Fibroblast of skin of back (primary cell): ENCODE measurements at places on chromosomes 2 and 18.

DNA sequence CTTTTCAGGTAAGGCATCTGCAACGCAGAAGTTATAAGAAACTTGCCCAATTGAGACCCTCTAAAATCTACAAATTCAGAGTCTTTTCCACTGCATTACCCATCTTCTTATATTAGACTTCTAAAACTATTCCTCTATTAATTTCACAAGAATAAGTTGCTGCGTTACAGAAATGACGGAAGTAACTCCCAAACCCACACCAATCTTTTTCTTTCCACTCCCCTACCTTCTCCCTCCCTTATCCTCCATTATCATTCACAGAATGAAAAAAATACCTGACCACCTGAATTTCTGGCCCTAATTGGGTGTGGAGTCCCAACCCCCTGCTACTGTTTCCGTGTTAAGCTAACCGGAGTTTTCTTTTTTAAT lies 689 bp downstream of the RPRD1A start:
- DNase-seq: no peak

- DNase-seq: no peak
Observed at GRCh38 chr2:45168711-45169338, 159.6 kb upstream of the SIX2 start.

GRCh38 chr2:27916293-27916995 lies 25.9 kb downstream of the BABAM2 start:
- no peak for DNase-seq

DNA sequence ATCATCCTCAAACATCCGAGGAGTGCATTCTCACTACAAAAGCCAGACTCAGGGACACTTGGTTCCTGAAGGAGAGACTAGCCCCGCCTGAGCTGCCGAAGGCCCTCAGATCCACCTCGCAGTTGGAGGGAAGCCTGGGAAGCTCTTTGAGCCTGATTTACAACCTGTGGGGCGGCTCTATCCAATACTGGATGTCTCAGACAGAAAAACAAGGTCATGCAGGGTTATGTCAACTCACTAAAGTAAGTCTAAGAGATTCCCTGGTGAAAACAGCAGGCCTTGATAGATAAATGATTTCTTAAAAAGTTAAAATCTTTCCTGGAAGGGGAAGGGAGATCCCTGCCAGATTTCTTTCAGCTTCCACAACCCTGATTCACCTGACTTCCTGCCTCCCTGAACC lies 284.3 kb downstream of the CYP26B1 start:
- DNase-seq: no peak

GRCh38 chr18:75350512-75350839 lies 77.0 kb downstream of the SMIM21 start:
- DNase-seq: no peak

- no peak for DNase-seq
Observed at GRCh38 chr2:47818777-47819176, 35.8 kb downstream of the MSH6 start.

GRCh38 chr18:78934551-78935225 lies 44.9 kb upstream of the SALL3 start:
- DNase-seq: no peak

DNA sequence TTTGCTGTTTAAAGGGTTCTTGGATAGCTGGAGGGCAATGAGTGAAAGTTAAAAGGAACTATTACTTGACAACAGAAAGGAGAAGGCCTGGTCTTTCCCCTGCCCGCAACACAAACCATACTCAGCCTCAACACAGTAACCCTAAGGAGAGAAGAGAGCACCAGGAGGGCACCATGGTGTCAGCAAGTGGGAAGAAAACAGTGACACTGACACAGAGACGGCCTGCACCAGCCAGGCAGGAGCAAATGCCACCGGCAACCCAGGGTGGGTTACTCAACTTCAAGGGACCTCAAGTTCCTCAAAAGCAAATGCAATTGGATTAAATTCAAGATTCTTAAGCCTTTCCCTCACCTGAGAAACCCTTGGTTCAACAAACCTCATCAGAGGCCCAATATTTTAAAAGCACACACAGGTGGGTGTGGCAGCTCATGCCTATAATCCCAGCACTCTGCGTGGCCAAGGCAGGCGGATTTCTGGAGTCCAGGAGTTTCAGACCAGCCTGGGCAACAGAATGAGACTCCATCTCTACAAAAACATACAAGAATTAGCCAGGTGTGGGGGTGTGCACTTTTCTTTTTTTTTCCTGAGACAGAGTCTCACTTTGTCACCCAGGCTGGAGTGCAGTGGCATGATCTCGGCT lies 52.3 kb downstream of the TFCP2L1 start:
- no peak for DNase-seq

DNA sequence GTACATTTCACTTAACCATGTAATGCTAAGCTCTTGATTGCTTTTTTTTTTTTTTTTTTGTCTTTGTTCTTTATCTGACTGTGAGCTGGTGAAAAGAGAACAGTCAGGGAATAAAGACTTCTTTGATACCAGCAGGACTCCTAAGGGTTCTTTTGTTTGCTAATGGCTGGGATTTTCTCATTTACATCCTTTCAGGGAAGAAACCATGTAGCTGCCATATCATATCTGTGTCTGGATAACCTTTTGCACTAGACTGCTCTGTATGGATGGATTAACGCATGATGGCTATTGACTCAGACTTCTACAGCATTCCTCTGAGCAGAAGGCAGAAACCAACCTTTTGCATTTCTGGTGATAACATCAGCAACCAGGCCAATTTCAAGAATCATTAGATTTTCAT lies 504.0 kb downstream of the LRRTM4 start:
- no peak for DNase-seq

DNA sequence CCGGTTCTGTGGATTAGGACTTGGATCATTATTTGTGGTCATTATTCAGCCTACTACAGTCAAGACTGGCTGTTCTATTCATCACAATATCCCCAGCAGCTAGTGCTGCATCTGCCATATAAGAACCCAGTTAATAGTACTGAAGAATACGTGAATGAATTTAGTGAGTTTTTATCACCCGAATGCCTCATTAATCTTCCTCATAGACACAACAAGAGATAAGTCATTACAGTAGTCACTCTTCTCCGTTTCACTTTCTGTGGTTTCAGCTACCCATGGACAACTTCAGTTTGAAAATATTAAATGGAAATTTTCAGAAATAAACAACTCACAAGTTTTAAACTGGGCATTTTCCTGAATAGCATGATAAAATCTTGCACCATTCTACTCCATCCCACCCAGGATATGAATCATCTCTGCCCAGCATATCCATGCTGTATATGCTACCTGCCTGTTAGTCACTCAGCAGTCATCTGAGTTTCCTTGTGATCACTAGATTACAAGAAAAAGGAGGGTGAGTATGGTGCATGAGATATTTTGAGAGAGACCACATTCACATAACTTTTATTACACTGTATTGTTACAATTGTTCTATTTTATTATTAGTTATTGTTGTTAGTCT lies 363.7 kb upstream of the CHAC2 start:
- DNase-seq: peak; percentile 69

GRCh38 chr2:10904455-10904854 lies 7.3 kb upstream of the KCNF1 start:
- no peak for DNase-seq

GRCh38 chr2:5974477-5974876 lies 282.3 kb downstream of the SOX11 start:
- no peak for DNase-seq

GRCh38 chr2:101577173-101577572 lies 102.3 kb upstream of the RFX8 start:
- DNase-seq: no peak

- no peak for DNase-seq
Observed at GRCh38 chr2:50979495-50979894, 52.4 kb downstream of the NRXN1 start.

DNA sequence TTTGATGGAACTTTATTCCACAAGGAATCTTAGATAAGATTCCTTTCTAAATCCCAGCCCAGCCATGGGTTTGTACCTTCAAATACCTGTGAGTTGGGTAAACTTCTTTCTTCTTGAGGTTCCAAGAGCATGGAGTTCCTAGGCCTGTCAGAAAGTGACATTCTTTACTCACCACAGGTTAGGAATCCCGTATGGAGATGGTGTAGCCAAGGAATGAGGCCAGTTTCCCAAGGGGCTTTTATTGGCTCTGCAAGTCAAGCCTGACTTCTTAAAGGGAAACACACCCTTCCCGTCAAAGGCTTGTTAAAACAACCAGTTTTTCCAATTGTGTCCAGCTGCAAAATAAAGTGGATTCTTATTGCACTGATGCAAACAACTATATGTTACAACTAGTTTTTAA lies 45.8 kb downstream of the STK17B start:
- DNase-seq: peak; percentile 68

DNA sequence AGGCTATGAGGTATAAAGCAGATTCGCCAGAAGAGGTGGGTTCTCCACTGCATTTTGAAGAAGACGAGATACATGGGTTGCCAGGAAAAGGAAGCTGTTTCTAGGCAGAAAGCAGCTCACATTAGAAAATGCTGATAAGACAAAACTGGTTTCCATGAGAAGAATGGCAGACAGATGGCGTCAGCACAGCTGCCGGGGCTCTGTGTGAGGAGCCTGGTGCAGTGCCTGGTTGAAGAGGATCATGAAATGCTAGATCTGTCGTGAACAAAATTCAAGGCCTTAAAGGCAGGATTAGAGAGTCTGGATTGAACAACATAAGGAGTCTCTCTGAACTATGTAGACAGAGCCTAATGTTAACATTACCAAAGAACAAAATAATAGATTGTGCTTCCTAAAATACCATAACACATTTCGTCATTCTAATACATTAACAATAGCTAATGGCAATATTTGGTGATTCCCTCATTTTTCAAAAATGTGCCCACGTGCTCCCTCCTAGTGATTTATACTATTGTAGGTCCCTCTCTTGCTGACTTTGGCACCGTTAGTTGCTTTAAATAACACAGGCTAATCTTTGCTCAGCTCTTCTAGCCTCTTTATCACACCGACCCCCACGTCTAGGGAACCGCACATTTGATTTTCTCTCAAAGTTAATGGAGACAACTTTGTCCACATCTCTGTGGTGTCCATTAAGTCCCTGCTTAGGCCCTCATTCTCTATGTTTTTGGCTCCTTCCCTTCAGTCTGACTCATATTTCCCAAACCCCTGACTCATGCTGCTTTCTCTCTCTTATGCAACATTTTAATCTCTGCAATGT lies 38.2 kb downstream of the EFEMP1 start:
- peak; percentile 96 for DNase-seq

- DNase-seq: no peak
Observed at GRCh38 chr18:13253786-13254688, 35.5 kb downstream of the LDLRAD4 start.

GRCh38 chr2:10306901-10307463 lies 4.3 kb downstream of the HPCAL1 start:
- DNase-seq: no peak

DNA sequence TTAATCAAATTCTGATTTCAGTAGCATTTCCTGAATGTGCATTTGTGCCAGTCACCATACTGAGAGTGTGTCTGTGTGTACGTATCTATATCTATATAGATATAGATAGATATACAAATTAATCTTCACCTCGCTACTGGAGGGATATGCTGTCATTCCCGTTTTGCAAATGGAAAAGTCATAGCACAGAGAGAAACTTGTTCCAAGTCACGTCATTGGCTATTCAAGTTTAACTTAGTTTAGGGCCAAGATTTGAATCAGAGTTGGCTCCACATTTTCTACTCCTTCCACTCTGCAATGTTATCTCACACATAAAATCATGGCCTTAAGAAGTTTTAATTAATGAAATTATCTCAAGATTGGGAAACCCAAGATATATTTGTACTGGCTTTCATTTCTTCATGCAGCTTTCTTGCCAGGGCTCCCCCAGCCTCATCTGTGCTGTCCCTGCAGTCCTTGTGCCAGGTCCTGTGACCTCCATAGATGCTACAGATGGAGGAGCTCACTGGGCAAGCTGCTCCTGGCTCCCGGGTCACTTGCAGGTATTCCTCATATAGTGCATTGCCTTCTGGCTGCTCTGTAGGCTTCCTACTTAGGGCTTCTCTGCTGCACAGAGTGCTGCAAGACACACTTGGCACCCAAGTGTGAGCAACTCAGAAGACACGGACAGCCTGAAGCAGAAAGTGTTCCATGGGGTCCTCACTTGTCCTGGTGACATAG lies 245.8 kb downstream of the KCNS3 start:
- no peak for DNase-seq

- no peak for DNase-seq
Observed at GRCh38 chr18:9898792-9899549, 13.2 kb downstream of the TXNDC2 start.

DNA sequence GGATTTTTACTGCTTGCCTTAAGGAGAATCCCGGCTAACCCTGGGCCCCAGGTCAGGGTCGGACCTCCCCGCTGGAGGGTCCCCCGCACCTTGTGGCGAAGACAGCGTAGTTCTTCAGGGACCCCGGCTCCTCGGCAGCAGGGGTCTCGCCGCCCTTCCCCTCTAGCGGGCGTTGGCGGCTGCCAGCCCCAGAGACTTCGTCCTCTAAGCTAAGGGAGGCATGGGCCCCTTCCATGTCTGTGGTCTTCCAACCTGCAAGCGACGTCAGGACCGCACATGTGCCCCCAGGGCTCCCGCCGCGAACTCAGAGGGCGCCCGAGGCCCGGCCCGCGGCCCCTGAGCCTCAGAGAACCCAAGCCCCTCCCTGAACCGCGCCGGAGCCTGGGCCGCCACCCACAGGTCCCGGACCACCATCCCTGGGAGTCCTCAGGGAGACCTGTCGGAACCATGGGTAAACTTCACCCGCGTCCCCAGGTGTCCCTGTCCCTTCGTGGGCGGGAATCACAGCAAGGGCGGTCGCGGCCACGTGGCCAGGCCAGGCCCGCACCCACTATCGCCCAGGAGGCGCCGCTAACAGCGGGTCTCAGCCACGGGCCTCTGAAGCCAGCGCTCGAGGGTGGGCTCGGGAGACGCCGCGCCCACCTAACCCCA lies 562 bp downstream of the ANKMY1 start:
- no peak for DNase-seq

GRCh38 chr2:223932816-223933800 lies 12.0 kb downstream of the WDFY1 start:
- DNase-seq: no peak

DNA sequence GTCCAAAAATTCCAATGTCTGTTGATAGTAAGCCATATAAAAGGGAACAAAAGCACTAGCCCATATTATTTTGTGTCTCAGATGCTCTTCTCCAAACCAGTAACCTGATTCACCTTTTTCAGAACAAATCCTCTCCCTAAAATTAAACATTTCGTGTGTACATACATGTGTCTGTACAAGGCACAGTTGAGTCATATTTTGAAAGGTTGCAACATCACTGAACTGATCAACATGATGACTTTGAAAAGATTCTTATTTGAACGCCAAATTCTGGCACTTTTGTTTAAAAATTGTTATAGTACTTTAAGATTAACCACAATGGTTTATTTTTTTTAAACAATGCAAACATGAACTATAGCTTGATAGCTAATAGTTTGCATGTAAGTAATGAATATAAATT lies 102.5 kb downstream of the RIT2 start:
- no peak for DNase-seq

GRCh38 chr2:45494275-45494977 lies 116.6 kb downstream of the SRBD1 start:
- DNase-seq: peak; percentile 71
